ENCODE measurements at places on chromosomes 16 and 17.

- DNase-seq: no peak
These were observed 9.6 kb downstream of the EMC6 start for GRCh38 chr17:3678095-3678820.

- no peak for DNase-seq
These were observed 18.8 kb downstream of the UTP18 start for GRCh38 chr17:51279183-51279582.

GRCh38 chr17:50424996-50425681 is 879 bp upstream of the ACSF2 start:
- no peak for DNase-seq

GRCh38 chr16:66651965-66652364 is 44.6 kb downstream of the CMTM4 start:
- DNase-seq: no peak

DNA sequence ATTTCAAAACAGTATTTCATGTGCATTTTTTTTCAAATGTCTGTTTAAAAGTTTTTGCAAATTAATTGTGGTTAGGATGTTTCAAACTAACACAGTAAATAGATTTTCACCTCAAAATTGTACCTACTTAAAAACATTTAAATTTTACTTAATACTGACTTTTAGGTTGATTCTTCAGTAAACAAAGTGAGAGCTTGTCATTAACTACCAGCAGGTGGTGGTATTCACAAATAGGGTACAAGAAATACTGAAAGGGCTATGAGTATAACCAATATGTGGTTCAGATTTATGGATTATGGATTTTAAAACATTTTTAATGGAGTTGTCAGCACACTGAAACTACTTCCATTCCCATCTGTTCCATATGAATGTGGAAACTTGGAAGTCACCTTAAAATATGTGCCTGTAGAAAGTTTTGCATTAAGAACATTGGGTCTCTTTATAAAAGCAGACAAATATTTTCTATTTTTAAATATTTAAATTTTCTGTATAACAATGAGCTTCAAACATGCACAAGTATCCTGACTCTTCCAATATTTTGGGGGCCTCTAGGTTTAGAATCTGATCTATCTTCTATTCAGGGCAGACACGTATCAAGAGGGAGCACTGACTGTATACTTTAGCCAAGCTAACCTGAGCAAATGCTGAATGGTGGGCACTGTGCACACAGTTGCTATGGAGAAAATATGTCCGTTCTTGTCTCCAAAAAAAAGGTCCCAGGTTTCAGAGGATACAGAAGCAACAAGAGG is 155.6 kb downstream of the SNX11 start:
- no peak for DNase-seq

- no peak for DNase-seq
These were observed 80.5 kb downstream of the TBC1D16 start for GRCh38 chr17:79955167-79955549.

- no peak for DNase-seq
These were observed 446.9 kb downstream of the UTP18 start for GRCh38 chr17:51707216-51707615.

DNA sequence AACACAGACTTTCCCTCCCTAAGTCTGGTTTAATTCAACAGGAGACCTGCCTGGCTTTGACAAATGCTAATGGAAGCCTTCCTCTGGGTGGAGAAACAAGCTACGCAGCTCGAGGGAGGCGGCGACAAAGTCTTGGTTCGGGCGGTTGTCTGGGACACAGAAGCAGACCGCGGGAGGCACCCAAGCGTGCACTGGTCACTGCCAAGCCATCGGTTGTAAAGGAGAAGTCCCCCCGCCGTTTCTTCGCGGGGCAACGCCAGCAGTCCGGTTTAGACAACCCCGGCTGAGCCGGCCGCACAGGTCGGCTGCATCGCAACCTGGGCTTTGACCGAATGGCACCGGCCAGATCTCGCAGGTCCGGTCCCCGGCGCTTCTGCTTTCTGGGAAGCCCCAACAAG is 586 bp downstream of the GLYR1 start:
- DNase-seq: peak; percentile 30

DNA sequence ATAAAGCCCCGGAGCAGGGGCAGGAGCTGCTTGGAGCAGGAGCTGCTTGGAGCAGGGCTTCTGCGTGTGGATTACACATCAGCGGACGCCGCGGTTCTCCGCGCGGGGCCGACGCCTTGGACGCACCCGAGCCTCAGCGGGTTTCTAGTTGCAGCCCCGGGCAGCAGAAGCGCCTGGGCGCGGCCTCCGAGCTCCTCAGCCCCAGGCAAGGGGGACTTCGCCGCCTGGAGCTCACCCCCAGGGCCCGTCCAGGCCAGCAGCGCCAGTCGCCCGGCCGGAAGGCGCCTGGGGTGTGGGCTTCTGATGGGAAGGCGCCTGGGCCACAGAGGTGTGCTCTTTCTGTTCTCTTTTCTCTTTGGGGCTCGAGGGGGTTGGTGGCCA is 6.3 kb downstream of the FOXF1 start:
- DNase-seq: no peak

- DNase-seq: no peak
These were observed 37.5 kb downstream of the CREBBP start for GRCh38 chr16:3842994-3843393.

- DNase-seq: no peak
These were observed 18.5 kb downstream of the FLYWCH1 start for GRCh38 chr16:2930236-2930635.

DNA sequence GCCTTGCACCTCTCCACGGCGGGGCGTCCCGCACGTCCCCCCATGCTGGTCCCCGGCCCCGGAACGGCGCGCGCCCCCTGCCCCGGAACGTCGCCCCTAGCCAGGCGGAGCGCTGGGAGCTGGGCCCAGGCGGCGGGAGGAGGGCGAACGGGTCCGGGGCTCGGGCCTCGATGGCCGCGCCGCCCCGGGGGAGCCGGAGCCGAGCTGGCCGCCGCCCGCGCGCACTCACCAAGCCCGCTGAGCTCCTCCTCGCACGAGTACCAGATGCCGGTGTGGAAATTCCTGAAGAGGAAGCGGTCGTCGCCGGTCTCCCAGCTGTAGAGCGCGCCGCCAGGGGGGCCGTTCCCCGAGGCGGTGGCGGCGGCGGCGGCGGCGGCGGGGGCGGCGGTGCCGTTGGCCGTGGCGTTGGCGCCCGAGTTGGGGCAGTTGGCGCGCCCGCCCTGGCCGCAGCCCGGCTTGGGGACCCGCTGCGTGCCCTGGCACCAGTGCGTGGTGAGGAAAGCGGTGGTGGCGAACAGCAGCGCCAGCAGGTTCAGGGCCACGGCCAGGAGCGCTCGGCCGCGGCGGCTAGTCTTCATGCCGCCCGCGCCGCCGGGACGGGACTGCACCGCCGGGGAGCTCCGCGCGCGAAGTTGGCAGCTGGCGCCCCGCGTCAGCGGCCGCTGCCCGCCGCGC is 530 bp downstream of the GSG1L start:
- peak; percentile 26 for DNase-seq

DNA sequence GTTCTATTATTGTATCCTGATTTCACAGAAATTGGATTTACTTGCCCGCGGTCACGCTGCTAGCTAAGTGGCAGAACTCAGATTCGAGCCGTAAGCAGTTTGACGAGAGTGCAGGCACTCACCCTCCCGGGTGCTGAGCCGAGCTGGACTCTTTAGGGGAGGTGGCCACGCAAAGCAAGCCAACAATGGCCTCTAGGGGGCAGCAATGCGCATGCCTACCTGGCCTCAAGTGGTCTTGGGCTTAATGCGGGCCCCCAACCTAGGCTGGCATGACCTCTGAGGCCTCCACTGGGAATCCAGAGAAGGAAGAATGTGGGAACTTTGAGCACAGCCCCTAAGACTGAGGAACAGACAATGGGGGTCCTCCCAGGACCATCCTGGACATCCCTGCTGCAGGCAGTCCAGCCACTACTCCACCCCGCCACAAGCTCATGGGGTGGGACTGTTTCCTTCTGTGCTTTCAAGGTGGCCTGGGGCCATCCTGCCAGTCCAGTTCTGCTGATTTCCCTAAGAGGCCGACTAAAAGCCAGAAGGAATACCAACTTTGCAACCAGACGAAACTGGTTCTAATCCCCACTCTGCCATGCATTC is 276.5 kb downstream of the XYLT1 start:
- DNase-seq: peak; percentile 72

DNA sequence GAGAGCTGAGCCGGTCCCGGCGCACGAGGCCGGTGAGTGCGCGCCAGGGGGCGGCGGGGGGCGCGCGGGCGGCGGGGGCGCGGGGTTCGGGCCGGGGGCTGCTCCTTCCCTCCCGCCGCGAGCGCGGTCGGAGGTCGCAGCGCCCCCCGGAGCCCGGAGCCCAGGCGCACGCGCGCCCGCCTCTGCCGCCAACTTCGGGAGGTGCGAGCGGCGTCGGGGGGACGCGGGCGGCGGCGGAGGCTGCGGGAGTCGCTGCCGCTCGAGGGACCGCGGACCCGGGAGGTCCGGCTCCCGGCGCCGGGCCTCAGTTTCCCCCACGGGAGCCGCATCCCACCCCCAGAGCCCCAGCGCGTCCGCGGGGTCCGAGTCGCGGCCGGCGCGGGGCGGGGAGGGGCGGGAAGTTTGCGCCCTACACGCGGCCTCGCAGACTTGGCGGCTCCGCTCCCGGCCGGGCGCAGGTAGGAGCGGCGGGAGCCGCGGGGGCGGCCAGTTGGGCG is at the start of gene PRR35:
Gene PRR35 (plus strand): TSS at position 191 of the 497 bp plus-strand sequence. CDS start 2,901 bp downstream, outside the sequence.
- DNase-seq: no peak

- DNase-seq: no peak
These were observed 13.1 kb downstream of the MRM3 start for GRCh38 chr17:795276-795675.

- DNase-seq: no peak
These were observed 28.7 kb downstream of the CHD9NB start for GRCh38 chr16:53024045-53024444.

DNA sequence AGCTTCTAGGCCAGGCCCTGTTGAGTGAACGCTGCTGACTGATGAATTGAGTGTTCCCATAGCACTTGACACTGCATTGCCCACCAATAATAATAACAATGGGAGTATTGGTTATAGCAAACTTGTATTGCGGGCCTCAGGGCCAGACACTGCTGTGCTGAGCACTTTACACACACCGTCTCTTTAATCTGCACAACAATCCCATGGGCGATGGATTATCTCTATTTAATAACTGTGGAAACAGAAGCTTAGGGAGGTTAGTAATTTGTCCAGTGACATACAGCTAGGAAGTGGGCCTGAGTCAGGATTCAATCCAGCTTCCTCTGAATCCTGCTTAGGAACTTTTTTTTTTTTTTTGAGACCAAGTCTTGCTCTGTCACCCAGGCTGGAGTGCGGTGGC is 11.2 kb downstream of the ARHGAP23 start:
- no peak for DNase-seq

- peak; percentile 60 for DNase-seq
These were observed 735 bp downstream of the PSMD11 start for GRCh38 chr17:32445074-32445415.

GRCh38 chr16:10180771-10181163 is 1.5 kb downstream of the GRIN2A start:
- peak; percentile 28 for DNase-seq

- no peak for DNase-seq
These were observed 10.9 kb upstream of the ITGA2B start for GRCh38 chr17:44400226-44400847.

GRCh38 chr17:44926821-44927525 is 11.7 kb upstream of the GFAP start:
- no peak for DNase-seq

All from stimulated activated CD4-positive, alpha-beta T cell treated with anti-CD3 and anti-CD28 coated beads, Interleukin-2, amount 100 ng/mL, for 24 hours (primary cell).